Tongue (tissue), 3 donors: ENCODE measurements at places on chromosomes 2 and 18. TPM values are rescaled to one million over a fixed set of nuclear protein-coding genes. Genes with fewer than 3 reads are reported as not detected.
A peak's percentile ranks its signal among the peaks of the same experiment; 100 is the strongest.

Gene ERBB4
- total RNA-seq, result 17.8 TPM

Gene DYSF
- 100 TPM for total RNA-seq

Gene RAB1A
- total RNA-seq, result 86.9 TPM

DNA sequence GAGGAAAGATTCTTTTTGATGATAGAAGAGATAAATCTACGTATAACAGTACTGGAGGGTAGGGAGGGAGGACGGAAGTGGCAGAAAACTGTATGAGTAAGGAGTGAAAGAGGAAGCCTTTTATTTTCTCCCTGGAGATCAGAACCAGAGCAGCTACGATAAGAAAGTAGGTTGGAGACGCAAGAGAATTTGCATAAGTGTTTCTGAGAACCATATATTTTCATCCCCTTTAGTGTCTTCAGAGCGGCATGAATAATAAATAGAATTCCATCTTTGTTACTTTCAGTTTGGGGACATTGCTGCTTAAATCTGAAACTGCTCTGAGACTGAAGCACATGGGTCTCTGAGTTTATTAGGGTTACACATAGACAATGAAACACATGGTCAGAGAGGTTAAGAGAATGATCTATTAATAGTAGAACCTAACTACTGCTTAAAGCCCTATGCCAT lies 230.2 kb upstream of the TNP1 start:
- no peak for DNase-seq

GRCh38 chr2:128449226-128450061 lies 130.8 kb upstream of the HS6ST1 start:
- peak; percentile 47 for DNase-seq

GRCh38 chr2:165499131-165499530 lies 29.6 kb downstream of the CSRNP3 start:
- peak; percentile 3 for DNase-seq

GRCh38 chr2:181183878-181184542 lies 203.6 kb downstream of the UBE2E3 start:
- DNase-seq, result no peak

DNA sequence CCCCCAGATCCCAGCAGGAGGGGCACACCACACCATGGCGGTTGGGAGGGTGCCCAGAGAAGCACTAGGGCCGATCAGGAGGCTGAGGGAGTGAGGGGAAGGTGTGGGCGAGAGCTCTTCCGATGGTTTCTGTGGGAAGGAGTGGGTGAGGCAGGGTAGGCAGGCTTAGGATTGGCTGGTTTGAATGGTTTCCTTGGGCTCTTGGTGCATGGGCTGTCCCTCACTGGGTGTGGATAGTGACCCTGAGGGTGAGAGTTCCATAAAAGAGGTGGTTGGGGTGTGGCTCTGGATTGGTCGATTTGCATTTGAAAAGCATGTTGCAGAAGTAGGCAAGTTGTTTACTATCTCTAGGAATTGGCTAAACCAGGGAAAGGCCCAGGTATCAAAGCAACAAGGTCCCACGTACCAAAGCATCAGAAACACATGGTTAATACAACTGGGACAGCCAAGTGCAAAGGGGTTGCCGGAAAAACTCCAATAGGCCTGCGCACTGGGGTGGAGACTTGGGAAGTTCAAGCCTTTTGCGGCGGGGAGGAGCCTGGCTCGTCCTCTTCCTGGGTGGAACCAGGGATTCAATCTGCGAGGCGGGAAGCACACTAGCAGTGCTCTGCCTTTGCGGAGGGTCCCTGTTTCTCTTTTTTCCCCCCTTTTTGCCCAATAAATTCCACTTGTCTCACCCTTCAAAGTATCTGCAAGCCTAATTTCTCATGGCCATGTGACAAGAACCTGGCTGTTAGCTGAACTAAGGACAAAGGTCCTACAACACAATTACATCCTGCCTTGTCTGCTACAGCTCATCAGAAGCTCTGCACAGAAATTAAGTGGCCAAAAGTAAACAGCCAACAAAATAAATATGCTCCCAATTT lies 43.2 kb downstream of the IL1R2 start:
- DNase-seq, result no peak

DNA sequence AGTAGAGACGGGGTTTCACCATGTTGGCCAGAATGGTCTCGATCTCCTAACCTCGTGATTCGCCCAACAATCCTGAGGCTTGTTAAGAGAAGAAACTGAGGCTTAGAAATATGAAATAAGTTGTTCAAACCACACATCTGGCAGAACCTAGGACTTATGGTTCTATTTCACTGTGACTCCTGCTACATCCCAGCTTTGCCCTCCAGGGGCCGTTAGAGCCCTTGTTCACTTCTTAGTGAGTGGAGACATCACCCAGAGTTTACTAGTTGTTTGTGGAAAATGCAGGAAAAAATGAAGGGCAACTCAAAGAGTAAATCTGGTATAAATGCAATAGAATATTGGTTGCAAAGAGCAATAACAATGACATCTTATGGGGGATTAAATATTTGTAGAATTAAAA lies 43.9 kb downstream of the MARCHF4 start:
- no peak for DNase-seq
